Small intestine (tissue), 16 donors: ENCODE measurements at places on chromosomes 11 and 22.

GRCh38 chr11:108694846-108695245, 30.0 kb downstream of the DDX10 start:
- no peak for DNase-seq

- peak; percentile 27 for DNase-seq
Observed at GRCh38 chr11:133007027-133007584, 525.2 kb downstream of the OPCML start.

- DNase-seq = no peak
Observed at GRCh38 chr11:86933891-86934581, 21.2 kb downstream of the FZD4 start.

- peak; percentile 84 for DNase-seq
Observed at GRCh38 chr11:1570001-1570453, 2.0 kb downstream of the DUSP8 start.

- DNase-seq = no peak
Observed at GRCh38 chr11:126410649-126411048, 55.2 kb downstream of the ST3GAL4 start.
